ENCODE measurements at places on chromosomes 11 and 22. TPM values are rescaled to one million over a fixed set of nuclear protein-coding genes. Genes with fewer than 3 reads are reported as not detected.

Gene STX3
- 12.1 TPM for total RNA-seq

Gene ZNF280B
- 0.04 TPM for total RNA-seq

Gene ZNF214
- 0.88 TPM for total RNA-seq

Gene APOL6
- total RNA-seq = 8.1 TPM

Gene PLAAT5
- 0.16 TPM for total RNA-seq

Gene CECR2
- 0.40 TPM for total RNA-seq

Gene SLC25A1
- 78.5 TPM for total RNA-seq

Gene ACTN3
- 0.44 TPM for total RNA-seq

Gene YPEL1
- total RNA-seq = 0.36 TPM

Gene GRIA4
- not detected for total RNA-seq

Gene POLDIP3
- total RNA-seq = 43.9 TPM

Gene TCP11L1
- total RNA-seq = 7.6 TPM

Gene KCNK4
- not detected for total RNA-seq

Gene TMEM191C
- 4.2 TPM for total RNA-seq

Gene MS4A7
- total RNA-seq = 1.4 TPM

Gene RFPL1
- not detected for total RNA-seq

Measured in esophagus mucosa (tissue), 1 donor.